D721Med (cell line): ENCODE measurements at places on chromosomes 4 and X.

DNA sequence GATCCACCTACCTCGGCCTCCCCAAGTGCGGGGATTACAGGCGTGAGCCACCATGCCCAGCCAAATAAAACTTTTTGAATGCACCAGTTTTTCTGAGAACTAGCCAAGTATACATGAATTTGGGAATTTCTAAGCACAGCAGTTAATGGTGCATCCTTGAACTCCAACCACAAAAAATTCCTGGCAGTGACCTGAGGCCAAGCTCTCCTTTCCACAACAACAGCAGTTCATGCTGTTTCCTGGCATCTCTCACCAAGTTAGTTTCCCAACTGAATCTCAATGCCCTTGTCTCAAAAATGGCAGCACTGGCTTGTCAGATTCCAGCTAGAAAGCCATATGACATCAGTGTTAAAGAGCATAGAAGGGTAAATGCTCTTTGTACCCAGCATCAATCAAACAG, 15.9 kb upstream of the XKRX start:
- DNase-seq, result no peak

DNA sequence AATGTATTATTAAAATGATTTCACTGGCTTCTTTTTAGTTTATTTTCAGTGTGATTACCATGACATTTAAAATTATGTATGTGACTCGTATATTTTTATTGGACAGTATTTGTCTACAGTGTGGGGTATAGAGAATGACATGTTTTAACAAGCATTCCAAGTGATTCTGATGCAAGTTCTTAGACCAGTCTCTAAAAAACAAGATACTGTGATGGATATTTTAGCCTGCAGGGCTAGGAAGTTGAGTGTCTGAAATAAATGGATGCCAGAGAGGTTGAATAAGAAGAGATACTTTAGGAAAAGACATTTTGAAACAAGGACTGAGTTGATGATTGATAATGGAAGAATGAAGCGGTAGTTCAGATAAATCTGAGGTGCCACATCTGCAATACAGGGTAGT, 3.5 kb upstream of the MAD2L1 start:
- DNase-seq, result no peak

- DNase-seq, result no peak
These were observed at the start of gene SCML2 for GRCh38 chrX:18354369-18355223. Gene SCML2 (minus strand): TSS chrX:18354688. CDS start chrX:18334071, 20,617 bp downstream.

- no peak for DNase-seq
These were observed 67.7 kb upstream of the LRPAP1 start for GRCh38 chr4:3599951-3600350.

- DNase-seq, result no peak
These were observed 245.0 kb upstream of the SFRP2 start for GRCh38 chr4:154033921-154034320.

GRCh38 chr4:156941940-156942548, 29.6 kb downstream of the PDGFC start:
- DNase-seq, result no peak

- no peak for DNase-seq
These were observed 763 bp downstream of the CASK start for GRCh38 chrX:41922431-41923151.

DNA sequence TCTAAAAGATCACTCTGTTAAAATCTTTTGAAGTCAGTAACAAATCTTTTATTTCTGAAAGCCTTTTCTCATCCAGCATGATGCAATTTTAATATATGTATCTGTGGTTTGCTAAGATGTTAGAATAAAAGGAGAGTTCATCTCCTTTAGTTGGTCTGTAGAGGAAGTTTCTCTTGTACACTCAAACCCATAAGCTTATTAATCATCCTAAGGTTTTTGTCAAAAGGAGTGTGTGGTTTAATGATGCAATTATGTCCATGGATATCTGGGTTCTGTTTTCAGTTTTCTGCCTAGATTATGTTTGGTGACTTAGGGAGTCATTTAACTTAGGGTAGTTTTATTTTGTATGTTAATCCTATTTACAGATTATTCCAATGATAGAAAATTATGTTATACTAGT, 52.1 kb upstream of the NDST4 start:
- DNase-seq, result no peak

DNA sequence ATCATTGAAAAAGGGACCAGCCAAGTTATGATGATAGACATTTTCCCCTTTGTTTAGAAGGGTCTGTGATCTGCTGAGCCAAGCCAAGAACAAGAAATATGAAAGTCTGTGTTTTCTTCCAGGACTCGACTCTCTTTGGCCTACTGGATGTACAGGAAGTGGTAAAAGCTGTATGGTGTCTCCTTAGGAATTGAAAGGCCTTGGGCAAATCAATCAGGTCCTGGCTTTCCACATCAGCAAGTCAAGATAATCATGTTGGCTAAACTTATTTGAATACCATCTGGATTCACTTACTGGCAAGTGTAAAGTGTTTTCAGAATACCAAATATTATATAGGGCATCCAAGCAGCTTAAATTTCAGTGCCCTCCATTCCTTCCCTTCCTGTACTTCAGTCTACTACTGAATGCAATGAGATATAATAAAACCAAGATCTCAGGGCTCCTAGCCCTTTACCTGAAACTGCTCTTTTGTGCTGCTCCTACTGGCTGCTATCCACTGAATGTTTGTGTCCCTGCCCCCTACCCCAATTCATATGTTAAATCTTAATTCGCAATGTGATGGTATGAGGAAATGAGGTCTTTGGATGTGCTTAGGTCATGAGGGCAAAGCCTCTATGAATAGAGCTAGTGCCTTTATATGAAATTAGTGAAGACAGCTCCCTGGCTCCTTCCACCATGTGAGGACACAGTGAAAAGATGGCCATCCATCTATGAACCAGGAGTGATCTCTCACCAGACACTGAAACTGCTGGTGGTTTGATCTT, 578.0 kb downstream of the SPRY1 start:
- DNase-seq, result no peak

- DNase-seq, result no peak
These were observed 706.3 kb upstream of the TENM3 start for GRCh38 chr4:181536811-181537434.

- DNase-seq, result no peak
These were observed 118.4 kb downstream of the AFF1 start for GRCh38 chr4:87053176-87053658.

GRCh38 chrX:31366041-31366440, 294.2 kb upstream of the FTHL17 start:
- DNase-seq, result no peak
